ENCODE measurements at places on chromosomes 3 and 15. TPM values are rescaled to one million over a fixed set of nuclear protein-coding genes. Genes with fewer than 3 reads are reported as not detected.
A peak's percentile ranks its signal among the peaks of the same experiment; 100 is the strongest.

Gene LINS1
- total RNA-seq, result 12.0 TPM

Gene ZMYND10
- total RNA-seq, result 16.3 TPM

Gene C3orf85
- not detected for total RNA-seq

Gene TIPARP
- total RNA-seq, result 49.5 TPM

Gene SI
- total RNA-seq, result not detected

Gene HRG
- total RNA-seq, result not detected

Gene SPATA12
- 0.17 TPM for total RNA-seq

- no peak overlapping the region for H3K4me3 ChIP-seq
- peaks cover 9% of the 10 kb centered on the region for H3K4me1 ChIP-seq
- no peaks in the 10 kb centered on the region for H3K27me3 ChIP-seq
- DNase-seq, result no peak
- H3K36me3 ChIP-seq, result no peaks in the 10 kb centered on the region
Observed at GRCh38 chr15:77354063-77354462, 65.8 kb downstream of the PEAK1 start.

GRCh38 chr3:89434621-89435380 is 327.4 kb downstream of the EPHA3 start:
- DNase-seq, result no peak
- no peaks in the 10 kb centered on the region for H3K36me3 ChIP-seq
- no peak overlapping the region for H3K27ac ChIP-seq

GRCh38 chr3:33363113-33363800 is 76.9 kb downstream of the UBP1 start:
- no peak for DNase-seq
- no peaks in the 10 kb centered on the region for H3K4me1 ChIP-seq
- H3K4me3 ChIP-seq, result no peak overlapping the region

GRCh38 chr3:114460459-114460858 is 166.6 kb downstream of the TIGIT start:
- no peak overlapping the region for H3K27ac ChIP-seq
- no peaks in the 10 kb centered on the region for H3K27me3 ChIP-seq
- DNase-seq, result no peak
- H3K4me1 ChIP-seq, result no peaks in the 10 kb centered on the region
- H3K4me3 ChIP-seq, result no peak overlapping the region

DNA sequence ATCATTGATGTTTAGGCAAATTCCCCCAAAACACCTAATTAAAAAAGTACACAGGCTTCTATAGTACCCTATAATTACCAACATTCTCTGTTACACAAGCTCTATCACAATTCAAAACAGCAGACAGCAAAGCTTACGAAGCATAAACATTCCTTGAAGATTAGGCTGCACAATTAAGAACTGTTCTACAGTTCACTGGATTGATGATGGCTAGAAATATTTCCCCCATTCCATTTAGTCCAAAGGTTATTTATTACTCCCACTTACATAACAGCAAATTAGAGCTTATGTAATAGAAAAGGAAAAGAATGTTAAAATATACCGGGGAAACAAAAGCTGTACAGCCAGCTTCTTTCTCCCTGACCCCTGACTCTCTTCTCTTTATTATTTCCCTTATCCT is 49.3 kb downstream of the UACA start:
- DNase-seq, result peak; percentile 42
- H3K36me3 ChIP-seq, result no peaks in the 10 kb centered on the region
- H3K4me1 ChIP-seq, result peaks cover 23% of the 10 kb centered on the region
- no peak overlapping the region for H3K4me3 ChIP-seq
- H3K27me3 ChIP-seq, result no peaks in the 10 kb centered on the region

DNA sequence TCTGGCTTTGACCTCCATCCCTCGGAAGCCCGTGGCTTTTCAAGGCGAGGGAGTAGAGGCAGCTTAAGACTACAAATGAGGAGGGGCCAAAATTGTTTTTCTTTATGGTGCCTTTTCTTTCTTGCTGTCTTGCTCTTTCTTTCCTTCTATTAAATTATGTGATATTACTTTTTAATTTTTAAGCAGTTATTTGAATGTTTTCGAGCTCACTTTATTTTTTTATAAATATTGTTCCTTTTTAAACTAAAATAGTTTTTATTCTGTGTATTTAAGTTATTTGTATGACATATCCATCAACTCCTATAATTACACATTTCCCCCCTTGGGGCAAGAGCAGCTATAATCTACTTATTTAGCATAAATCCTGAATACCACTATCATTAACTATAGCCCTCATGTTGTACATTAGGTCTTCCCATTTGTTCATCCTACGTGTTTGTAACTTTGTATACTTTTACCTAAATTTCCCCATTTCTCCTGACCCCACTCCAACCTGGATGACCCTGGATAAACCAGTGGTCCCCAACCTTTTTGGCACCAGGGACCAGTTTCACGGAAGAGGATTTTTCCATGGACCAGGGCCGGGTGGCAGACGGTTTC is 622 bp upstream of the PLSCR1 start:
- no peaks in the 10 kb centered on the region for H3K36me3 ChIP-seq
- DNase-seq, result no peak
- H3K4me1 ChIP-seq, result peaks cover 18% of the 10 kb centered on the region
- H3K27ac ChIP-seq, result peak overlapping the region; percentile 100
- no peaks in the 10 kb centered on the region for H3K27me3 ChIP-seq
- H3K4me3 ChIP-seq, result peak overlapping the region; percentile 66

Measured in left lung (tissue), 14 donors.